ENCODE measurements at places on chromosomes 13 and 19.

- DNase-seq, result no peak
Observed at GRCh38 chr19:10927730-10928562, 493 bp downstream of the YIPF2 start.

DNA sequence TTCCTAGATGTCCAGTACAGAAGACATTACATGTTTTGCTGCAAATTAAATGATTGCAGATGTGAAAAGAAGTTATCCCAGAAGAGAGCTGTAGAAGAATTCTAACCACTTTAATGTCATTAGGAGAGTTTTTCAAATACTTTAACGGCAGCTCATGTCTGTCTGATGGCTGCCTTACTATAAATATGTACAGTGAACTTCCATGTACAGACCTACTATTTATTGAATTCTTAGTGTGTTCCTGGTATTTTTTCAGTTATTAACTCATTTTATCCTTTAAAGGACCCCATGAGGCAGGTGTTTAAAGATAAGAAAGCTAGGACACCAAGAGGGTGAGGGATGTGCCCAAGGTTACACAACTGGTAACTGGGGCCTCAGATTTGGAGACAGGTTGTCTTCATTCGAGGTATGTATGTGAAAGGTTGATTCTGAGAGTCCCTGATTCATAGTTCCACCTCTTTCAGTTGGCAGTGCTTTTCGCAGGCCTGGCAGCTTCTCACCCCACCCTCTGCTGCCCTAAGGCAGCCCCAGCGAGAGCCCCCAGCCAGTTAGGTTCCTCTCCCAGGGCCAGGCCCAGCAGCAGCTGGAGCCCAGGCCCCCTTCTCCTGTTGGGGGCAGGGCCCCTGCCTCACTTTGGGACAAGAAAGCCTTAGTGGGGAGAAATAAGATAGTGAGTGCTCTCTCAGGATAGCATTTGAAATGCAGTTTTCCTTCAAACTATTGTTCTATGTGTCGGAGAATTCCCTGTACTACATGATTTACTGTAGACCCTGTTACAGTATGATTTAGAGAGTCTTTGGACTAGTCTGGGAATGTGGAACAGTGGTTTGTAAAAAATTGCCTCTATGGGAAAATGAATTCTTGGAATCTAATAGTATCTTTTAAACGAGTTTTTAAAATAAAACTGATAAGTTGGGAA is 67.7 kb upstream of the TEX29 start:
- no peak for DNase-seq

- no peak for DNase-seq
Observed at GRCh38 chr19:54440641-54441040, 8.4 kb upstream of the LENG8 start.

DNA sequence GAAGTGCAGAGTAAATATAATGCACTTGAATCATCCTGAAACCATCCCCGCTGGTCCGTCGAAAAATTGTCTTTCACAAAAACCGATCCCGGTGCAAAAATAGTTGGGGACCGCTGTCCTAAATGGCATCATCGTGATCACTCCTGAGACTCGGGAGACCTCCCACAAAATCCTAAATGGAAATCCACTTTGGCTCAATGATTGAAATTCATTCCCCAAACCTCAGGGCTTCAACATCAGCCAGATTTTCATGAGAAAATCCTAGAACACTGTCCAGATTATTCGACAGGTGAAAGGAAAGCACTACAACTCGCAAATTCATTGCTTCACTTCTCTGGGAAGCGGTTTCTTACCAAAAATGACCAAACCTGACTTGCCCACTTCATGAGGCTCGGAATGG is 335.3 kb upstream of the ZNF507 start:
- no peak for DNase-seq

GRCh38 chr19:21569494-21569865 is 64.1 kb downstream of the ZNF429 start:
- peak; percentile 77 for DNase-seq

DNA sequence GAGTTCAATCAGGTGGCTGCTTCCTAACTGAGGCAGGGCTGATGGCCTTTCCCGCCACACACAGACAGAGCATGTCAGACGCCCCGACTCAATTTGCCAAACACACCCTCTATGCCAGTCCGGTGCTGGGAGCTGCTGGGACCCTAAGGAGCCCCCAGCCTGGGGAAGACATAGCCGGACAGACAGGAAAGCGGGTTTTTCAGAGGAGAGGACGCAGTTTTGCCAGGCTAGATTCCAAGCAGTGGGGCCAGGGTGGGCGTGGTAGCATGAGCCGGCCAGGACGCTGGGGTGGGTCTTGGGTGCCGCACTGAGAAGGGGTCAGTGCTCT is 19.8 kb downstream of the MAST3 start:
- DNase-seq, result no peak

DNA sequence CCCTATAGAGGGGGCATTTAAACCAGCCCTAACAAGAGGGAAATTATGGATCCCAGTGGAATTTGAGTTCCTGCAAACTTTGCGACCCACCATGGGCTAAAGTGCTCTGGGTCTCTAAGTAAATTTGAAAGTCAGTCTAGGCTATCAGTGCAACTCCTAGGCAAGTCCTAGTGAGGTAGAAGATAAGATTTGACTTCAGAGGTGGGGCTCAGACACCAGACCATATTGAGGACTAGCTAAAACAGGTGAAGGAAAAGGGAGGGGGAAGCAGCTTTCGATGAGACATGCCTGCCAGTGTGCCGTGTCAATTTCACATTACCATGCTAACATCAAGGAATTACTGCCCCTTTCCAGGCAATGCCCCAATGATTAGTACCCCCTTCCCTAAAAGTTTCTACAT is 38.4 kb downstream of the CD320 start:
- DNase-seq, result no peak

GRCh38 chr19:1042689-1043511 is 3.0 kb downstream of the ABCA7 start:
- DNase-seq, result no peak

- DNase-seq, result no peak
Observed at GRCh38 chr19:10660346-10660745, 6.2 kb downstream of the ILF3 start.

All from stimulated activated CD4-positive, alpha-beta T cell treated with anti-CD3 and anti-CD28 coated beads, Interleukin-1b, Interleukin-23, amount 100 ng/mL, for 48 hours (primary cell).